ENCODE measurements at places on chromosomes 6 and 20.

DNA sequence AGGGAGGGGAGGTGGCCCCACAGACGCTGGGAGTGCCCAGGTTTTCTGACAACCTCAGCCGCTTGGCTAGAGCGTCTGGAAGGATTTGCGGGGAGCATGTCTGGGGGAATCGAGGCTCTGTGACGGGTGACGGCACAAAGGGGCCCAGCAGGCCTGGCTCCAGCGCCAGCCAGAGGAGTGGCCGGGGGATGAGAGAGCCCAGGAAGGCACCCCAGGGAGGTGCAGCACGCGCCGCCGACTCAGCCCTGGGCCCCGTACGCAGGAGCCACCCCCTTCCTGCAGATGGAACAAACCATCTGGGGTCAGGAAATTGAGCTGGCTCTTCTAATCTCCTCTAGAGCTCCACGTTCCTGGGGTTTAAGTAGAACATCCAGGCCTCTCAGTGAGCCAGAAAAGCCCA is 5.9 kb upstream of the SLCO4A1 start:
- DNase-seq = no peak

- DNase-seq = peak; percentile 25
Measured at GRCh38 chr6:145688493-145688905, 46.8 kb downstream of the EPM2A start.

GRCh38 chr6:5665667-5666066 is 341.1 kb downstream of the NRN1 start:
- no peak for DNase-seq

- no peak for DNase-seq
Measured at GRCh38 chr6:156928126-156928525, 150.9 kb downstream of the ARID1B start.

GRCh38 chr6:139370283-139370998 is 4.0 kb downstream of the CITED2 start:
- peak; percentile 64 for DNase-seq

DNA sequence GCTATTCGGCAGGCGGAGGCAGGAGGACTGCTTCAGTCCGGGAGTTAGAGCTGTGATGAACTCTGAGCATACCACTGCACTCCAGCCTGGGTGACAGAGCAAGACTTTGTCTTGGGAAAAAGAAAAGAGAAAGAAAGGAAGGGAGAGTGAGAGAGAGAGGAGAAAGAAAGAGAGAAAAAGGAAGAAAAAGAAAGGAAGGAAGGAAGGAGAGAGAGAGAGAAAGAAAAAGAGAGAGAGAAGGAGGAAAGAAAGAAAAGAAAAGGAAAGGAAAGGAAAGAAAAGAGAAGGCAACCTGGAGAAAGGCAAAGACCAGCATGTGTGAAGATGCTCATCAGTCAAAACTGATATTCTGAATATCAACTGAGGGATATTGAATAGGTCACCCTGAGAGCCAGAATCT is 143.1 kb upstream of the SASH1 start:
- no peak for DNase-seq

GRCh38 chr20:14451458-14451857 is 114.0 kb upstream of the FLRT3 start:
- DNase-seq = no peak

DNA sequence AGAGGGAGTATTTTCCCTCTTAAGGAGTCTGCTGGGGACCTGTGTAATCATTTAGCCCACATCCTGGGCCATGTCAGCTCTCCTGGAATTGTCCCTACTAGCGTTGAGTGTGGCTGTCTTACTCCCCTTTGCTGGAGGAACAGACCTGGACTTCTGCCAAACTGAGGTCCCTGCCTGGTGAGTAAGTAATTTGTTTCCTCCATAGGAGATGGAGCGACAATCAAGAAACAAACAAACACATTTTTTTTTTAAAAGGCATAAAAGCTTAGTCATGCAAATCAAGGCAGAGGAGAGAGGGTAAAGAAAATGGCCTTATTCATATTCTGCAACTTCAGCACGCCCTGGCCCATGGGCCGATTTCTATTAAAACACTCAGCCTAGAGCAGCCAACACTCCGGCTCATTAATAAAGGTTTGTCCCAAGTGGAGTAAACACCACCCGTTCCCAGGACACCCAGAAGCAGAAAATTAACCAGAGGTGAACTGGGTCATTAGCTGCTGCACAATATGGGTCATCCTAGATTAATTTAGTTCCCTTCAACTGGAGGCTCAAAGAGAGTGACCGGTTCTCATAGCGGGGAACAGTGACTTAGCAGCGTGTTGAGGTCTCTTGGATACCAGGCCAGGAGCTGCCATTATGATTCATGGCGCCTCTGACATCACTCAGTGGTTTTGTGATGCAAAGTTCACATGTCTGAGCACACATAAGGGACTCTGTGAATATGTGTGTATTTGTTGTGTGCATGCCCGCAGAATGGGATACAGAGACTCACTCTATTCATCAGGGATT is 165.0 kb upstream of the SULF2 start:
- no peak for DNase-seq

DNA sequence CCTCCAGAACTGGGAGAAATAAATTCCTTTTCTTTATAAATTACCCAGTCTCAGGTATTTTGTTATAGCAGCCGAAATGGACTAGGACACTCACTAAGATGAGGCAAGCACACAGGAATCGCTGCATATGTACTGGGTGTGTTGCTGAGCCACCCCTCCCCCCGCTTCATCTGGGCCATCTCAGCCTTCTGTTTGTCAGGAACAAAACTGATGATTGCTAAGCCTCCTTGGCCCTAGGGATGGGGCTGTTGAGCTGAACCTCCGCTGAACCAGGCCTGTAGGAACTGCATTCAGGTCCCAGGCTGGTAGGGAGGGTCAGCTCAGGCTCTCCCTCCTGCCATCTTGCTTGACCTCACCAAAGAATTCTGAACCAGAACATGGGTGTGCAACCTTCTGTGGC is 108.6 kb downstream of the MAP3K7 start:
- no peak for DNase-seq

GRCh38 chr6:2639896-2640295 is 110.8 kb downstream of the MYLK4 start:
- no peak for DNase-seq

DNA sequence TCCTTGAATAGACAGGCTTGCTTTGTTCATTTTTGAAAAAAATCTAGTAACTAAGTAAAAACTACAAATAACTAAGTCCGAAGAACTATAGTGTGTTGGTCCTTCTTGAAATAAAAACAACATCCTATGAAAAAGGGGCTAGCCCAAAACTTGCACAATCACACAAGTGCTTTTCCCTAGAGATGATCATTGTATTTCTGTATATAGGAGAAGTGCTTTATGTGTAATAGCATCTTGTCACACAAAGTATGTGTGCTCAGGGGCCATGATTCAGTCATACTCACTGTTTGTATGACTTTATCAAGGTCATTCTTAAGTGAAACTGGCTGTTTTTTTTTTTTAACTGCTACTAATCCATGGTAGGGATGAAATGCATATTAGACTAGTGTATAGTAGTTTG is 179.8 kb downstream of the DTNBP1 start:
- DNase-seq = no peak

- no peak for DNase-seq
Measured at GRCh38 chr6:90583179-90583835, 3.6 kb downstream of the MAP3K7 start.

GRCh38 chr20:20079102-20079784 is 26.9 kb downstream of the CFAP61 start:
- DNase-seq = no peak

DNA sequence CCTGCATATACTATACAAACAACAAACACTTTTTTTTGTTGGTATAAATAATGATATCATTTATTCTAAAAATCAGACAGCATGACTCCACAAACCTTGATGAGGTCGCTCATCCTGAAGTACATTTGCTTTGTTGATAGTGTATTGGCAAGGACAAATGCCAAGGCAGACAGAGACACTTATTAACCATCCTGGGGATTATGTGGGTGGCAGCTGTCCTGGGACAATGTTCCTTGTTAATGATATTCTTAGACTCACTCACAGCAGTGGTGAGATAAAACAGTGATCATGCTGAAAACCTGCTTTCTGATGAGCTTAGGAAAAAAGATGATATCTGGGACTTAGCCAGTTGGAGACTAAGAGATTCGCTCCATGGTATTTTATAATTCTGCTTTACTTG is 85.4 kb upstream of the OGFRL1 start:
- no peak for DNase-seq

GRCh38 chr6:6748001-6748400 is 159.5 kb downstream of the LY86 start:
- no peak for DNase-seq

DNA sequence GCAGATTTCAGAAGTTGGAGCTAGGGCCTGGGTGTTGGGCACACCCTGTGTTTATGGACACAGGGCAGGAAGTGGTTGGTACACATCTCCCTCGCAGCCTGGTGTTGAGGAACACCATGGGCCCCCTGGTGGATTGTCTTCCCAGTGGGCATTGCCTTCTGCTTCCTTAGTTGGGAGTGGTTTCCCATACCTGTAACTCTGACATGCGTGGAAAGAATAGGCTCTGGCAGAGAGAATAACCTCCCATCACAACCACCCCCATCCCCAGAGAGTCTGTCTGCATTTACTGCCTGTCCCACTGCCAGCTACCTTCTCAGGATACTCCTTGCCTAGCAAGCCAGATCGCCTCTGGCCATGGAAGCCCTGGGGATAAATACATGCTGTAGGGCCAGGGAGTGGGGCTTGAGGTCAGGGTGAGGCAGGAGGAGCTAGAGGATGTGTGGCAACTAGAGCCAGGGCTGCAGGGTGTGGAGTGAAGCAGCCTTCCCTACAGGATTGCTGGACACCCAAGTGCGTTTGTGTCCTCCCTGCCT is 14.7 kb downstream of the LRRC73 start:
- DNase-seq = no peak

DNA sequence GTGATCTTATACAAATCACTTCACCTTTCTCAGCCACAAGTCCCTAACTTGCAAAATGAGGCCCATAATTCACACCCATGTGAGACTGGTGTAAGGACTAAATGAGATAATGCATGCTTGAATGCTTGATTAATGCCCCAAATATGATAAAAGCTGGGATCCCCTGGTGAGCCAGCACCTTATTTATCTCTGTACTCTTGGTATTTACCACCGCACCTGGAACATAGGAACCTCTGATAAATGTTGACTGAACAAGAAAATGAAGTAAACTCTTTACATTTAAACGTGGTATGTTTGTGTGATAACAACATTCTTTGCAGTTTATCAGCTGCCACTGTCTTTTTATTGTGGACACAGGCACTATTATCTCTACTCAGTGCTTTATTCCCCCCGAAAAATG is 2.5 kb upstream of the APOBEC2 start:
- DNase-seq = no peak
